ENCODE measurements at places on chromosomes 1 and 21. TPM values are rescaled to one million over a fixed set of nuclear protein-coding genes. Genes with fewer than 3 reads are reported as not detected.

- peak; percentile 43 for DNase-seq
Observed at GRCh38 chr1:236515443-236515958, 8.3 kb upstream of the LGALS8 start.

DNA sequence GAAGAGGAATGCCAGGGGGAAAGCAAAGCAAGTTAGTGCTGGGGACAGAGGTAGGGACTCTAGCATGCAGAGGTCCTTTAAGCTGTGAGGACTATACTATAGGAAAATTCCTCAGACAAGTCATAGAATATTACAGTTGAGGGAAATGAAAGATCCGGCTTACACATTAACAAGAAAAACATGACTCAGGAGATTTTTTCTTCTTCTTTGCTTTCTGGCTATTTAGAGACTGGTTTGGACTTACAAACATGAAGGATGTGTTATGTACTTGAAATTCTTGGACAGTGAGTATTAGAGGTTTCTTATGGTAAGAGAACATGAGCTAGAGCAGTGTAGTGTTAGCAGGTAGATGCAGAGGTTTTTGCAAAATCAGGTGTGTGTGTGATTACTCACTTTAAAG is 24.9 kb downstream of the USP25 start:
- peak; percentile 56 for DNase-seq

GRCh38 chr1:111769517-111770146 is 13.9 kb downstream of the DDX20 start:
- peak; percentile 81 for DNase-seq

DNA sequence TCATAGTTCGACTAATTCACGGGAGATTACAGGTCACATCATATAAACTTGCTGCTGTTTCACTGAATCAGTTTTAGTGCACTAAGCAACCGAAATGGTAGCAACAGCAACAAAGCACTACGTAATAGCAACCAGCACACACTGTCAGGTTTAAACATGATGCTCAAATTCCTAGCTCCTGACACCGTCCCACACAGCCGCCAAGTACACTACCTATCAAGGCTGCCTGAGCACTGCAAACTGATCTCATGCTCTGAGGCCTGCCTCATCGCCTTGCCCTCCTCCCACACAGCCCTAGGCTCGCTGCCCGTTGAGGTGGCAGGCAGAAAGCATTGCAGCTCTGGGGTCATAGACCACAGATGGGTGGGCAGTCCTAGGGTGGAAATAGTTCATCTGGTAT is 12.4 kb downstream of the LAMC2 start:
- peak; percentile 39 for DNase-seq

- peak; percentile 77 for DNase-seq
Observed at GRCh38 chr21:32257962-32258785, 20.7 kb downstream of the MIS18A start.

GRCh38 chr1:84834419-84835064 is 58.5 kb downstream of the LPAR3 start:
- peak; percentile 30 for DNase-seq

DNA sequence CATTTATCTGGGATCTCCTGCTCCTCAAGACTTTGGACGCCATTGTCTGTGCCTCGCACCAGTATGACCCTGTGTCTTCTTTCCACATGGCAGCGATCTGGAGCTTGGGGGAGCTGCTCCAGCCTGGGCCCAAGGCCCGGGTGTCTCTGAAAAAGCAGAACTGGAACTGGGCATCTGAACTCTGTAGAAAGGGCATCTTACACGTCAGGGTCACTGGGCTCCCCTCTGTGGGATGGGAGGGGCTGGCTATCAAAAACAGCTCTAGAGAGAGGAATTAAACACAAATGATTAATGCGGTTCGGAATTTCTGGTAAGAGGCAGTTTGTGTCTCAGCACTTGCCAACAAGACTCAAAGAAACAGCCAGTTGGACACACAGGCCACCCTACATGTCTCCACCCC is 16.1 kb downstream of the FCRL1 start:
- no peak for DNase-seq

- DNase-seq = peak; percentile 21
Observed at GRCh38 chr1:97304366-97304765, 582.8 kb downstream of the PTBP2 start.

DNA sequence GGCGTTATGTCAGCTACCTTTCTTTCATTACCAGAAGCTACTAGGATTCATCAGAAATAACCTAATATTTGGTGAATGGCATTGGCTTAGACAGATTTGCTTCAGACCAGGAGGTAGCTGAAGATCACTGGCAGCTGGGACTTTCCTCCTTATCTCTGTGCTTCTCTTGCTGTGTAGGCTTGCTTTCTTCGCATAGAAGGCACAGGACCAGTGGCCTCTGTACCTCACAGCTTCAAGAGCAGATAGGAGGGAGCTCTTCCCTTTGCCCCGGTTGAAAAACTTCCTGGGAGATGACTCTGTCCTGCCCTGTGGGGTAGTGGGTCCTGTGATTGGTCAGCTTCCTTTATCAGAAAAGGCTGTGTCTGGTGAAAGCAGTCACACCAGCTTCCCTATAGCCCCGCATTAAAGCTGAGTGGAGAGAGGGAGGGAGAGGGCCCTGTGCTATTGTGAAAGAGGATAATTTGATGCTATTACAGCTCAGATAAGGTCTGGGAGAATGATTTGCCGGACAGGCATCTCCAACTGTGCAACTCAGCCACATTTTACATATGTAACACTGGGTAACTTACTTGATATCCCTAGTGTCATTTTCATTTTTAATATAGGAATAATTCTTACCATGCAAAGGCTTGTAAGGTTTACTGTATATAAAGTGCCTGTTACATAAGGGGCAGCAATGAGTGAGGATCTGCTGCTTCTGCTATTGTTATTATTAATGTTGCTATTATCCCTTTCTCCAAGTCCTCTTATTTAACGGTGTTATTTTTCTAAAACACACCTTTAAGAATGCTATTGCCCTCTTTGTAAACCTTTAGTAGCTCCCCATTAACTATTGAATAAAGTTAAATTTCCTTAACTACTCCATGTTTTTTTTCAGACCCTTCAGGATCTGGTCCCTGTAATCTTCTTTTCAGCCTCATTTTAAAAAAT is 31.6 kb downstream of the OSBPL9 start:
- DNase-seq = peak; percentile 48

DNA sequence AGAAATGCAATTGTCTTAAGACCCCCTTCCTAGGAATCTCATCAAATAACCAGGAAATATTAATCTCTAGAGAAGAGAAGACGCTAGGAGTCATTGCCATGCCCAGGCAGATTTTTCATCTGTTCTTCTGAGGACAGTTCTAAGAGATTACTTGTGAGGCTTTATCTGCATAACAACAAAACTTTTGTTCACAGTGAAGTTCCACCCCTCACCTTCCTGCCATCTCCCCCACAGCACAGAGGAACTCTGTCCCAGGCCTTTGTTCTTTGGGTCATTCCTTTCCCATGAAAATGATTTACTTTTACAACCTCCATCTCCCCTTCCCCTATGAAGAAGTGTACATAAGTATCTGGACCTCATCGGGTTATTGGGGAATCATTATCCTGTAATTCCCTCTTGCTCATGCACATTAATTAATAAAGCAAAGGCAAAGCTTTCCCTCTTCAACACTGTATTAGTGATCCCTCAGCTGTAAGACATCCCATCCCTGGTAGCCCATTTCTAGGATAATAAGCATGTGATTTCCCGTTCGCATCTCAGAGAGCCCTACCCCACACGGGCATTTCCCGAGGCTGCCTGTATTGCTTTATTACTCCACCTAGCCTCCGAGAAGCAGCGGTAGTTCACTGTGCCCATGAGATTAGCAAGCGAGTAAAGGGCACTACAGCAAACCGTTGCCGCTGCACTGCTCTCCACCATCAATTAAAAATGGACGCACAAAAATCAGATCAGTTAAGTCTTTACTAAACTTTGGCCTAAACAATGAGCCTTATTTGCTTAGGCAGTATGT is 384.4 kb upstream of the CAMK1G start:
- no peak for DNase-seq

DNA sequence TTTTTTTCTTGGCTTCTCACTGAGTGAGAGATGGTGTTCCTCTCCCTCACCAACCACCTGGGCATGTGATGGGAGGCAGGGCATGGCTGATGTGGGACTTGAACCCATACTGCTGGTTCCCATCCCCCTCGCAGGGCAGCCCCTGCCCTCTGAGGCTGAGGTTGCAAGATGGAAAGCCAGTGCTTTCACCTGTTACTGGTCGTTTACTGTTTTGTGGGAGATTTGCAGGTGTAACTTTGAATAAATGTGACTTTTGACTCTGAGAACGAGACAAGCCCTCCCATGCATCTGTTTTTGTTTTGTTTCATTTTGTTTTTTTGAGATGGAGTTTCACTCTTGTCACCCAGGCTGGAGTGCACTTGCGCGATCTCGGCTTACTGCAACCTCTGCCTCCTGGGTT is 21.6 kb downstream of the C1orf167 start:
- DNase-seq = no peak

GRCh38 chr1:179586107-179586823 is 5.4 kb upstream of the TDRD5 start:
- peak; percentile 57 for DNase-seq

GRCh38 chr1:41728403-41729202 is 190.1 kb downstream of the HIVEP3 start:
- peak; percentile 56 for DNase-seq

DNA sequence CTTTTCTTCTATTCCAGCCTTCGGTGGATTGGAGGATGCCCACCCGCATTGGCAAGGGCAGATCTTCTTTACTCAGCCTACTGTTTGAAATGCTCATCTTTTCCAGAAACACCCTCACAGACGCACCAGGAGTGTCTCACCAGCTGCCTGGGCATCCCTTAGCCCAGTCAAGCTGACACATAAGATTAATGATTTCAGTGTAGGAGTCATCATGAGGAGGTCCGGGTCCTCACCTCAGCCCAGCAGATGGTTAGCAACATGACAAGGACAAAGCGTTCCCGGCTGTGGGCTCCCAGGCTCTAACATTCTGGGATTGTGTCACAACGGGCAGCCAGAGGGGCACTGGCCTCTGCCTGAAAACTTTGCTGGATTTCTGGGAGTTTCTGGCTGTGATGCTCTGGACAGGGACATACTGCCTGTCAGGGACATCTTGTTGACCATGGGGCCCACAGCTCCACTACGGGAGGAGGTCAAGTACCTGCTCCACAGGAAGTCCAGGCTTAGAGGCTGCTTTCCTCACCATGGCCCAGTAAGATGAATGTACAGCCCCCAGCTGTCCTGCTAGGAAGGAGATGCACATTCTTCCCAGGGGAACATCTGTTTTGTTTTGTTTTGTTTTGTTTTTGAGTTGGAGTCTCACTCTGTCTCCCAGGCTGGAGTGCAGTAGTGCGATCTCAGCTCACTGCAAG is 204.0 kb upstream of the COA6 start:
- no peak for DNase-seq

- peak; percentile 94 for DNase-seq
Observed at GRCh38 chr1:208159555-208160258, 84.5 kb downstream of the PLXNA2 start.

DNA sequence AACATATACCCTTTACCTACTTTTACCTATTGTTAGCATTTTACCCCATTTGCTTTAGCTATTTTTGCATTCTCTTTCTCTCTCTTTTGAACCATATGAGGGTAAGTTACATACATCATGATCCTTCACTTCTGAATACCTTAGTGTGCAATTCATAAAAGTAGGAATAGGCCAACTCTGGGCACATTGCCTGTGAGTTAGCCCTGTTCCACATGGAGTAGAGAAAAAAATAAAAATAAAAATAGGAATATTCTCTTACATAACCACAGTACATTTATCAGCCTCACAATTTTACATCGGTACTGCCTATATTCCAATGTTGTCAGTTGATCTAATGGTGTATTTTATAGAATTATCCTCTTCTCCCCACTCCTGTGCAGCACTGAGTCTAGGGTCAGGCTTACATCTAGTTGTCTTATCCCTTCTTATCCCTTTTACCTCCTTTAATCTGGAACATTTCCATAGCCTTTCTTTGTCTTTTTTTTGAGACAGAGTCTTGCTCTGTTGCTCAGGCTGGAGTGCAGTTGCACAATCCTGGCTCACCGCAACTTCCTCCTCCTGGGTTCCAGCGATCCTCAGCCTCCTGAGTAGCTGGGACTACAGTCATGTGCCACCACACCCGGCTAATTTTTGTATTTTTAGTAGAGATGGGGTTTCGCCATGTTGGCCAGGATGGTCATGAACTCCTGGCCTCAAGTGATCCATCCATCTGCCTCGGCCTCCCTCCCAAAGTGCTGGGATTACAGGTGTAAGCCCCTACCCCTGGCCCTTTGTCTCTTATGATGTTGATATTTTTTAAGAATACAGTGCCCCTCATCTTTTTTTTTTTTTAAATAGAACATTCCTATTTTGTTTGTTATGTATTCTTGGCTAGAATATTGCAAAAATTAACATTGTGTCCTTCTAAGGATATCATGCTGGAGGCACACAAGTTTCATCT is 11.1 kb upstream of the SLC30A1 start:
- peak; percentile 71 for DNase-seq

GRCh38 chr1:80158771-80159170 is 1152.2 kb upstream of the ADGRL4 start:
- DNase-seq = no peak

GRCh38 chr1:241180569-241180968 is 176.4 kb downstream of the RGS7 start:
- DNase-seq = no peak

DNA sequence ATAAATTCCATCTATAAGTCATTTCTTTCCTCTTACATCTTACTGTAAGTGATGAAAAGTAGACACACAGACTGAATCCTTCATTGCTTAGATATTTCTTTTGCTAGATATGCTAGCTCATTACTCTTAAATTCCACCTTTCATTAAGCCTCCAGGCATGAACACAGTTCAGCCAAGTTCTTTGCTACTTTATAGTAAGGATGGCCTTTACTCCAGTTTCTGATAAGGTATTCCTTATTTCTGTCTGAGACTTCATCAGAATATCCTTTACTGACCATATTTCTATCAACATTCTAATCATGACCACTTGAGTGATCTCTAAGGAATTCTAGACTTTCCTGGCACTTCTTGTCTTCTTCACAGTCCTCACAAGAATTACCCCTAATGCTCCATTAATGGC is 191.7 kb upstream of the KCTD3 start:
- no peak for DNase-seq

DNA sequence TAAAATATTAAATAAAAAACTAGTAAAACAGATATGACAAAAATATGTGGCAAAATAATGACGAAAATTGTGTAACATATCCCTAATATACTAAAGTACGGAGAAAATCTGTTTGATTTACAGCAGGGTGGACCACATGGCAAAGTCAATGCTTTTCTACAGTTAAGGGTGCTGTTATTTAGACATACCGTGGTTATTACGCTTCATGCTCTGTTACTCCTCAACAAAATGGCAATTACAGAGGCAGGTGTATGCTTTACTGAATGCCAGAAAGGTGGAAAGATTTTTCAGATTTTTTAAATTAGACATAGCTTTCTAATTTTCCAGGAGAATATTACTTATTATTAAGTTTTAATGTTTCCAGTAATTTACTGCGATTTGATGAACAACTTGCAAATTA is 343.9 kb upstream of the DPYD start:
- DNase-seq = no peak

GRCh38 chr1:3570066-3570986 is 41.0 kb downstream of the MEGF6 start:
- no peak for DNase-seq

The SYT6 gene
- total RNA-seq = 0.13 TPM

The NIBAN1 gene
- 0.06 TPM for total RNA-seq

The CASQ2 gene
- total RNA-seq = 0.17 TPM

The HRNR gene
- total RNA-seq = not detected

The BEND5 gene
- 0.29 TPM for total RNA-seq

The AADACL4 gene
- not detected for total RNA-seq

The MYOG gene
- total RNA-seq = 5.7 TPM

The SH3BGRL3 gene
- 221 TPM for total RNA-seq

The AQP10 gene
- not detected for total RNA-seq

The MDM4 gene
- total RNA-seq = 14.5 TPM

The STPG1 gene
- 4.9 TPM for total RNA-seq

The GJB5 gene
- total RNA-seq = not detected
